ENCODE measurements at places on chromosomes 5 and 9.

GRCh38 chr5:177105691-177106476 is 19.2 kb downstream of the FGFR4 start:
- no peak for DNase-seq

GRCh38 chr9:130624154-130624553 is 40.2 kb upstream of the PRDM12 start:
- DNase-seq = no peak

- DNase-seq = no peak
Observed at GRCh38 chr5:40238066-40238745, 441.5 kb upstream of the PTGER4 start.

DNA sequence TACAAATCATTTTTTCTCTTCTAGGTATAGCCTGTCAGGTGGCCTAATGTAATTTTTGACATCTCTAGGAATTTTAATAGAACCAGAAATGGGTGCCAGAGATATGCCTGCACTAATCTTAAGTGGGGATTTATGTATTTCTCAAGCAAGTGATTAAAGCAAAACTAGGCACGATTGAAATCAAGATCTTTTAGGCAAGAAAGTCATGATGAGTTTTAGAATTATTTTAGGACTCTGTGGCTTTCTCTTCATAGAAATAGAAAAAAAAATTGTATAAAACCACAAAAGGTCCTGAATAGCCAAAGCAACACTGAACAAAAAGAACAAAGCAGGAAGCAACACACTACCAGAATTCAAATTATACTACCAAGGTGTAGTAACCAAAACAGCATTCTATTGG is 952 bp upstream of the AMACR start:
- DNase-seq = peak; percentile 71

DNA sequence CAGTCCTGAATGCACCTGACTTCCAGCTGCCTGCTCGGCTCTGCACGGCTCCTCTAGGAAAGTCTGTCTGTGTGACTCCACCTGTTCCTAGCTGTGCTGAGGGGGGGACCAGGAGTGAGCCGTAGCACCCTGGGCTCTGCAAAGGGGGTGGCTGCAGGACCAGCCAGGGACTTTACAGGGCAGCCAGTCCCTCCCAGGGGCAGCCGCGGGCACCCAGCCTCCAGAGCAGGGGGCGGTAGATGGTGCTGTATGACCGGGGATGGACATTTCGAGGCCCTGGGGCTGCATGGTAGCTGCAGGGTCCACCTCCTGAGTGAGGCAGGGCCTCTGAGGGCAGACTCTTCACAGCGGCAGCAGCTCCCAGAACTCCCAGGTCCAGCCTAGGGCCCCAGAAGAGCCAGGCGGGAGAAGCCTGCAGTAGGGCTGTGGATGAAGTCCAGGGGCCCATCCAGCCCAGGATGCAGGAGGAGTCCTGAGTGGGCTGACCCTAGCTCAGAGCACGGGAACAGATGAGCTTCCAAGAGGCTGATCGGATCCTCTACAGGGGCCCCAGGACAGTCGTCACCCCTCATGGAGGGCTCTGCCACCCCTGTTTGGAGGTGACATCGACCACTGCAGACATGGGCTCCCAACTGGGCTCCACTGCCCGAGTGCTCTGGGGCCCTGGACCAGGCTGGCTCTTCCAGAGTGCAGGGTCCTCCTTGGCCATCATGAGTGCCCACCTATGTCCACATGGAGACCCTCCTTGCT is 105.4 kb downstream of the ZNF354C start:
- DNase-seq = no peak

DNA sequence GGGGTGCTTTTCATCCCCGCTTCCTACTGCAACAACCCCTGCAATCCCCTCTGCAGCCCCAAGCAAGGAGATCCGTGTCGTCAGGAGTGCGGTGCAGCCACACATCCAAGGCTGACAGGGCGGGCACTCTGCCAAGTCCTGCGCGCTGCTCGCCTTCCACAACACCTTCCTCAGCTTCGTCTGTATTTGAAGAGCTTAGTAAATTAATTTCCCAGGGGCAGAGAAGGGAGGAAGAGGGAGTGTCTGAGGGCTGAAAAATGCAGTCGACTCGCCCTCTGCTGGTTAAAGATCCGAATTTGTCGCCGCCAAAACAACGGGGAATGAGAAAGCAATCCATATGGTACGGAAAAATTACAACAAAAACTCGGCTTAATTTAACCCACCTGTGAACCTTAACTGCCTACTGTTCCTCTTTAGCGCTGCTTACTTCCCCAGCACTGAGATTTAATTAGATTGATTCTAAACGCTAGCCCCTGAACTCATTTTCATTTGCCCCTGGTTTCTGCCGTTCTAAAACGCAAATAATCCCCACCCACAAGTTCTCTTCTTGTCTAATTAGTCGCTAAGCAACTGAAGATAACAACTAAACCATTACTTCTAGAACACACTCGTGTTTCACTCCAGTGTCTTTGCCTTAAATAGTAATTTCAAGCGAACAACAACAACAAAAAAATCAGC is 10.9 kb upstream of the PCDHB1 start:
- DNase-seq = peak; percentile 91

DNA sequence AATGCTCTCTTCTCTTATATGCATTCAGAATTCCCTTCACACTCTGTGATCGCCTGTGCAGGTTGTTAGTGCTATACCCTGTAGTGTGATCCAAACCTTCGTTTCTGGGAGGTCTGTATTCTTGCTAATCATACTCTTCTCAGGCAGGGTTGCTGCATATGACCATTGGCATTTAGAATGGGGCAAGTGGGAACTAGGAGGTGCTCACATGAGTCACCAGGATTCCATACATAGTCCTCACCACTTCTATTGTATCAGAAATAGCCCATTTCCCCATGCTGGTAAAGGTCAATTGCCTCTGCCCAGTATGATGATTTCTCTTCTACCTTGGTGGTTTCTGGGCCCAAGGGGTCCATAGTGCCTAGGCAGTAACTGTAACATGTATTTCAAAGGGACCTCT is 443.5 kb upstream of the CDH6 start:
- no peak for DNase-seq

GRCh38 chr5:69451941-69452647 is 37.2 kb downstream of the MARVELD2 start:
- no peak for DNase-seq

- DNase-seq = no peak
Observed at GRCh38 chr9:107895501-107896001, 406.0 kb upstream of the KLF4 start.

Data from SHP77 treated with DMSO at 0.1 percent for 48 hours (cell line).